ENCODE measurements at places on chromosomes 2 and 18. TPM values are rescaled to one million over a fixed set of nuclear protein-coding genes. Genes with fewer than 3 reads are reported as not detected.

DNA sequence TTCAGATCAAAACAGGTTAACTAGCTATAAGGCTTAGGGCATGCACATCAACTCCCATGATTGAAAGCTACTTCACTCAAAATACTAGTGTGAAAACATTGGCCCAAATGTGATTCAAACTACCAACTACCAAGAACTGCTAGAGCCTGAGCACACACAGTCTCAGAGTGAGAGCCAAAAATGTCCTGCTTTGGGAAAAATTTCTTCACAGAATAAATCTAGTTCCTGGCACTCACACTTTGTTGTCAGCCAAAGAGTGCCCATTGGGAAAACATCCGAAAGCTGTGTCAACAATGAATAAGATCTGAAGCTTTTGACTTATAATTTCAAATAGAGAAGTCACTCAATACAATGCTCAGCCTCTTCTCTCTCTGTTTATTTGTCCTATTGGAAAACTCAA, 182.7 kb downstream of the LRATD1 start:
- DNase-seq: no peak

The OSBPL1A gene
- 49.4 TPM for total RNA-seq

The ZNF519 gene
- total RNA-seq: 3.6 TPM

- no peak for DNase-seq
Measured at GRCh38 chr2:46656640-46657039, 177.3 kb downstream of the TMEM247 start.

The TRAF3IP1 gene
- 16.3 TPM for total RNA-seq

- no peak for DNase-seq
Measured at GRCh38 chr2:238685327-238685709, 162.6 kb upstream of the TWIST2 start.

The MGAT4A gene
- 16.3 TPM for total RNA-seq

DNA sequence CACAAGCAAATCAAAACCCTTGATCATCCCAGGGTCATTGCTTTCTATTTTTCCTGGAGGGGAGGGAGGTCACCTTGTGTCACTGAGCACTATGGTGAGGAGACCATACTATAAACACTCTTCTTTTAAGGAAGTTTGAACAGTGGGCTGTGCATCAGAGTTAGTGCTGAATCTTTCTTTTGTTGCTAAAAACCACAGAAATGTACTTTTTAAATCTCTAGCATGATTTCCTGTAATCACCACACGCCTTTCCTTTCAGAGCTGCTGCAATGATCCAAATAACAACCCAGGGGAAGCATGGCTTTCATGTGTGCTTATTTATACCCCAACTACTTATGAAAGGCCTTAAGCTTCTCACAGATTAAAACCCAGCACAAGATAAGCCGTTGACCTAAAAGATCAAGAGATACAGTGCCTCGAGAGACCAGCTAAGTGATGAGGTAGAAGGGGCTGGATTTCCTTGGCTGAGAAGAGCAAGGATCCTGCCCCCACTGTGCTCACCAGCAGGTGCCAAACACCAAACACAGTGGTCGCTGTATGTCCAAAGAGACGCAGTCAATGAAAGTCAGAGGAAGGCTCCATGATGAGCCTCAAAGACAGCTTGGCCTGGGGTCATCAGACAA, 34.7 kb downstream of the TRABD2A start:
- DNase-seq: no peak

DNA sequence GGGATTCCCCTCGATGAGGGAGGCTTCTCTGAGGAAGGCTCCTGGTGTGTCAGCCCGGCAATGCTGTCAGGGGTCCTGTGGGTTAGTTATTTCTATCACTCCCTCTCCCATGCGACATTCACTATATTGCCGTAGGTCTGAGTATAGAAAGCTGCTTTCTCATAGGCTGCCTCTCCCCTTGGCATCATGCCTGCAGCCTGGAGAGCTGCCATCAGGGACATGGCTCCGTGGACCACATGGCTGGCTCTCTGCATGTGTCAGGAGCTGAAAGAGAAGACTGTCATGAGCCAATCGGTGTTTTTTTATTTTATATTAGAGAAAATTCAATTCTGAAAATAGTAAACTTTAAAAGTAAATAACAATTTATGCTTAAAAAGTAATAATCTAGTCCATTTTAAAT, 198.0 kb downstream of the CDH20 start:
- DNase-seq: no peak

The PLB1 gene
- total RNA-seq: 2.0 TPM

The ACTG2 gene
- total RNA-seq: 3.9 TPM

The ZNF514 gene
- total RNA-seq: 14.7 TPM

GRCh38 chr2:193518041-193518817, 1323.5 kb upstream of the TMEFF2 start:
- DNase-seq: no peak

- peak; percentile 81 for DNase-seq
Measured at GRCh38 chr2:63047321-63048279, 3.0 kb upstream of the OTX1 start.

DNA sequence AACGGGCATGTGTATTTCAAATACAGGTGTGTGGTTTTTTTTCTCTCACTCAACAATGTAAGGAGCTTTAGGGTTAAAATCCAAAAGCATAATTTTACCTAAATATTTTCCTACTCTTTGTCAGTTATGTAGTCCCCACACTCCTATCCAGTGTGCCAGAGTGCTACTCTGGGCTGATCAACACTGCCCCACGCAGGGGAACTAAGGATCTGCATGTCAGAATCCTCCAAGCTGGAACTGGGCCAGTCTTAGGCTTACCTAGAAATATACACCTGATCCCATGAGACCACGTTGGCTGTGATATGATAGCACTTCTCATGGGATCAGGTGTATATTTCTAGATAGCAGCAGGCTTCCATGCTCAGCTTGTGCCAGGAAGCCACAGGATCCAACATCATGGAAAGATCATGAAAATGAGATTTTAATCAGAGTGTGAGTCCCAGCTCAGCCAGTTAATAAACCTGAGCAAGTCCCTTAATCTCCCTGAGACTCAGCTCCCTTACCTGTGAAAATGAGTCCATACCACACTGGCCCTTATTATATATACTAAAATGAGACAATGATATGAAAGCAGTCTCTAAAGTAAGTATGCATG, 29.7 kb downstream of the CCDC141 start:
- no peak for DNase-seq

The CD28 gene
- 1.3 TPM for total RNA-seq

The HRH4 gene
- total RNA-seq: 0.08 TPM

DNA sequence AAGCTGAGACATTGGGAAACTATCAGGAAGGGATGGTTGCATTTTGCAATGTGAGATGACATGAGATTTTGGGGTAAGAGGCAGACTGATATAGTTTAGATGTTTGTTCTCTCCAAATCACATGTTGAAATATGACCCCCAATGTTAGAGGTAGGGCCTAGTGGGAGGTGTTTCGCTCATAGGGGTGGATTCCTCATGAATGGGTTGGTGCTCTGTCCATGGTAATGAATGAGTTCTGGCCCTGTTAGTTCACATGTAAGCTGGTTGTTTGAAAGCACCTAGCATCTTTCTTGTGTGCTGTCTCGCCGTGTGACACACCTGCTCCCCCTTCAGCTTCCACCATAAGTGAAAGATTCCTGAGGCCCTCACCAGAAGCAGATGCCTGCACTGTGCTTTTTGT, 37.7 kb downstream of the TPRKB start:
- DNase-seq: no peak

DNA sequence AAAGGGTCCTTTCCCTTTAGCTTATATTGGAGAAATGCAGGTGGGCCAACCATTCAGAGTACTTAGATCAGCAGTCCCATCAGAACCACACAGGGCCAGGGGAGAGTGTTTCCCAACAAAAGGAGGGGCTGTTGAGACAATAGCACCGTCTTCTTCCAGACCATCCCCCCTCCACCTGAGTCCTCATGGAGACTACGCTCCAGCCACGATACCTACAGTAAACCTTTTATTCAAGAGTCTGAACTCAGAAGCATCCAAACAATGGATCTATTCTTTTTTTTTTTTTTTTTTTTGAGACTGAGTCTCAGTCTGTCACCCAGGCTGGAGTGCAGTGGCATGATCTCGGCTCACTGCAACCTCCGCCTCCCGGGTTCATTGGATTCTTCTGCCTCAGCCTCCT, 25.7 kb upstream of the ZNF532 start:
- DNase-seq: no peak

The KIF1A gene
- 10.2 TPM for total RNA-seq

The RTP5 gene
- total RNA-seq: 0.08 TPM

DNA sequence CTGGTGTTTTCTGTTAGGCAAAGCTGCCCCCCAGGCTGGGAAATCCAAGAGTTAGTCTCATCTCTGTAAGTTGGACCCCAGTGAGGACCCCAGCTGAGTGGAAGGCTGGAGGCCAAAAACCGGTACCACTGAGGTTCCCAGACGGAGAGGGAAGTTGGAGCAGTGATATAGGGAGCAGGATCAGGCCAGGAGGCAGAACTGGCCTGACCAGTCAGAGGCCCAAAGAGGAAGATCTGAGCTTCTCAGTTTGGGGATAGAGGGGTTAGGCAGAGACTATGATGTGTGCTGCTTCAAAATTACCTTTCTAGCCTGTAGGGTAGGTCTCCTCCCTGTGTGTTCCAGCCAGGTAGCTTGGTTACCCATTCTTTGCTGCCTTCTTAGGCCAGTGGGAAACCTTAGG, 4.6 kb upstream of the RNF181 start:
- DNase-seq: no peak

- DNase-seq: no peak
Measured at GRCh38 chr2:147488472-147488871, 356.4 kb upstream of the ACVR2A start.

DNA sequence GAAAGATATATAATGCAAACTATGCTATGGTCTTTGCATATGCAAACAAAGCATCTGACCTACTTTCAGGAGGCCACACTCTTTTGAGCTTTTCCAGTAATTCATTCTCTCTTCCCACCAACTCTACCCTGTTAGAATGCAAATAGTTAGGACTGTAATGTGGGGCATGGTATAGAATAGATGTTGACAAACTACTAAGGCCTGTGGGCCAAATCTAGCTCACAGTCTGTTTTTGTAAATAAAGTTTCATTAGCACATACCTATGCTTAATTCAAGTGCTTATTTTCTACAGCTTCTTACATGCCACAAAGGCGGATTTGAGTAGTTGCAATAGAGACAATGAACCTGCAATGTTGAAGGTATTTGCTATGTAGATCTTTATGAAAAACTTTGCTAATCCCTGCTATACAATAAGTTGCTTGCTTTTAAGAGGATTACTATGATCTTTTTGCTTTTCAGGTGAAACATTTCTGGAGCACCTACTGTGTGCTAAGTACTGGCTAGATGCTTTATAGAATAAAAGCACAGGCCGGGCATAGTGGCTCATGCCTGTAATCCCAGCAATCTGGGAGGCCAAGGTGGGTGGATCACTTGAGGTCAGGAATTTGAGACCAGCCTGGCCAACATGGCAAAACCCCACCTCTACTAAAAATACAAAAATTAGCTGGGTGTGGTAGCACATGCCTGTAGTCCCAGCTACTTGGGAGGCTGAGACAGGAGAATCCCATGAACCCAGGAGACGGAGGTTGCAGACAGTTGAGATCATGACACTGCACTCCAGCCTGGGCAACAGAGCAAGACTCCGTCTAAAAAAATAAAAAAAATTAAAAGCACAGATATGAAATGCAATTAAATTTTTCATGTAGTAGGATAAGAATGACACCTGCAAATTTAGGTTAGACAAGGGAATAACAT, 267.8 kb downstream of the DPP10 start:
- DNase-seq: no peak

The GDF7 gene
- 0.94 TPM for total RNA-seq
